Retina (tissue), 1 donor: ENCODE measurements at places on chromosomes 13 and 19.

GRCh38 chr19:42184401-42184861 is 33.0 kb downstream of the DEDD2 start:
- DNase-seq, result peak; percentile 88

DNA sequence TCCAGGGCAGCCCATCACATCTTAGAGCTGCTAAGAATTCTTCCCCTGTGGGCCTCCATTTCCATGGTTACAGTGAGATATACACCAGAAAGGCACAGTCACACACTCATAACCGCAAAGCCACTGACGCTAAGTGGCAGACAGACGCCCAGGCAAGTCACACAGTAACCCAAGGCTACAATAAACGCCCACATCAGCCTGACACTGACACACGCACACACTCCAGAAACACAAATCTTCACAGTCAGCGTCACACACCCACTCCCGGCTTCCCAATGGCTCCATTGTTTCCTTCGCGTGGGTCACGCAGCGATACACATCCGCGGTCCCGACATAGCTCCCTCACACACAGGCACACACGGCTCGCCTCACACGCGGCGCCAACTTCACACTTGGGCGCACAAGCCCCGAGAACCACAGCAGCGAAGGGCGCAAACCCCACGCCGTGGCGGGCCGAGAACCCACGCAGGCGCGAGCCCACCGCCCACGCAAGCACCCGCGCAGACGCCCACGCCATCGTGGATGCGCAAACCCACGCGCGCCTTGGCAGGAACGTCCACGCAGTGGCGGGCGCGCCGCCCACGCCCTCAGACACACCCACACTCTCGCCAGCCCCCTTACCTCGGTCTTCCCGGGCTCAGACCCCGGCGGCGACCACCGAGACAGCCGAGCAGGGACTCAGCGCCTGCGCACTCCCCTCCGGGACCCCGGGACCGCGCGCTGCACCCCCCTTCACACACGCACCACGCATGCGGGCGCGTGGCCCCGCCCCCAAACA is at the start of gene ZNF667:
TSS of gene ZNF667 (minus strand) at position 695 of the 778 bp plus-strand sequence. CDS start 14,975 bp downstream, outside the sequence.
- DNase-seq, result peak; percentile 78

GRCh38 chr13:112124141-112124540 is 57.2 kb downstream of the SOX1 start:
- no peak for DNase-seq

- no peak for DNase-seq
Observed at GRCh38 chr13:99566125-99567083, 65.1 kb downstream of the TM9SF2 start.

DNA sequence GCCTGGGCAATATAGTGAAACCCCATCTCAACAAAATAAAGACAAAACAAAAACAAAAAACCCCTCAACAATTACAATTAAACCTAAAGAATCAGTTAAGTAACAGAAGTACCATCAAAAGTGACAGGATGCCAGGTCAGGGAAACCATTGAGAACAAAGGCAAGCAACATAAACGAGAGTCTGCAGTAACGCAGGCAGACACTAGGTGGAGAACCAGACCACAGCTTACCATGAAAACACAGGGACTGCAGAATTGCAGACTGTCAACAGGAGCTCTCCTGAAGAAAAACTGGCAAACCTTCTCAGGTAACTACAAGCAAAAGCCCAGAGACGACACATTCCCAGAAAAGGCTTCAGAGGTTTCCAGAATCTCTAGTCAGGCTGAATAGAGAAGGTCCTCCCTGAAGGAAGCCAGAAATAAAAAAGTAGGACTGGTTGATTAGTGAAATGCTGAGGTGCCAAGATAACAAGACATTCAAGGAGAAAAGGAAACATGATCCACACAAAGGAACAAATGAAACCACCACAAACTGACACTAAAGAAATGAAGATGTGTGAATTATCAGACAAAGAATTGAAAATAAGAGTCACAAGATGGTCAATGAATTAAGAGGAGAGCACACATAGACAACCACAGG is 2.2 kb upstream of the ZNF665 start:
- DNase-seq, result peak; percentile 86

- peak; percentile 72 for DNase-seq
Observed at GRCh38 chr19:8208119-8208921, 850 bp upstream of the CERS4 start.

DNA sequence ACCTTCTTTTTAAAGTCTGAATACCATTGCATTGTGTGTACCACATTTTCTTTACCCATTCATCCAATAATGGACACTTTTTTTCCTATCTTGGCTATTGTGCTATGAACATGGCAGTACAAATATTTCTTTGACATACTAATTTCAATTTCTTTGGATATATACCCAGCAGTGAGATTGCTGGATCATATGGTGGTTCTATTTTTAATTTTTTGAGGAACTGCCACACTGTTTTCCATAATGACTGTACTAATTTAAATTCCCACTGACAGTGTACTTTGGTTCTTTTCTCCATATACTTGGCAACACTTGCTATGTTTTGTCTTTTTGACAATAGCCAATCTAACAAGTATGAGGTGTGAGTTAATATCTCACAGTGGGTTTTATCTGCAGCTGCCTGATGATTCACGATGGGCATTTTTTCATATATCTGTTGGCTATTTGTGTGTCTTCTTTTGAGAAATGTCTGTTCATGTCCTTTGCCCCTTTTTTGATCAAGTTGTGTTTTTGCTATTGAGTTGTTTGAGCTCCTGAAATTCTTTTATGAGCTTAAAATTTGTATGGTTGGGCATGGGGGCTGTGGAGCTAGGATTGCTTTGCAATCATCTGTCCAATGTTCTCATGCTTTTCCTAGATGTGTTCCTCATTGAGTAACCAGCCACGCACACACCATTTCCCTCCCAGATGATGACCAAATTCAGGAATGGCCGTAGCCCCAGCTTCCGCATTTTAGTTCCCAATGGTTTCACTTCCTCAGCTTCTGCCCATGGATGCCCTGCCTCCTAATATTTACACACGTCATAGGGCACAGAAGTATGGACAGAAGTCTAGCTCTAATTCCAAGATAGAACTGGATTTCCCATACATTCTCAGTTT is 380.0 kb upstream of the SGCG start:
- DNase-seq, result no peak
